ENCODE measurements at places on chromosomes 2 and 18.

DNA sequence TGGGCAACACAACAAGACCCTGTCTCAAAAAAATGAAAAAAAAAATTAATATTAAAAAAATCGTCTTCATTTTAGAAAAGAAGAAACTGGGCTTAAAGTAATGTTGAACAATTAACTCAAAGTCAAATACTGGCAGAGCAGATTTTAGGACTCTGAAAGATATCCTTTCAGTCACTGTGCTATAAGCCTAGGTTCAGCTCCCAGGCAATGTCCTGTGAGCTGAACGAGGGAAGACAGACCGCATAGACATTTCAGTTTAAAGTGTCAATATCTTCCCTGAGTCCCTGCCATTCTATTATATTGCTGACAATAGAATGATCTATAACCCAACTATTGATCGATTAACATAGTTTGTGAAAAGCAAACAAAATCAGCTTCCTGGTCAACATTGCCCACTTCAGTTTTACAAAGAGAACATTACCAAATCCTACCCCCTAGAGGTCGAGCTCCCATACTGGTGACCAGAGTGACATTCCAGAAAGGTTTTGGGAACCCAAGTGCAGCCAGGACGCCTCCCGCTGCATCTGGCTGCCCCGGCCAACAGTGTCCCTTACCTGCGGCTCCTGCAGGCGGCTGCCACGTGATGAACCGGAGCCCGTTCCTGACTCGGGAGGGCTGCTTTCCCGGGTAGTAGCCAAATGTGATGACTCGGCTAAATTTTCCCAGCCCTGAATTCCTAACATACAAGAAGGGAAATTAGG, 639 bp downstream of the MRO start:
- DNase-seq, result no peak

- DNase-seq, result no peak
These were observed 372.2 kb upstream of the SMIM21 start for GRCh38 chr18:75799449-75800330.

DNA sequence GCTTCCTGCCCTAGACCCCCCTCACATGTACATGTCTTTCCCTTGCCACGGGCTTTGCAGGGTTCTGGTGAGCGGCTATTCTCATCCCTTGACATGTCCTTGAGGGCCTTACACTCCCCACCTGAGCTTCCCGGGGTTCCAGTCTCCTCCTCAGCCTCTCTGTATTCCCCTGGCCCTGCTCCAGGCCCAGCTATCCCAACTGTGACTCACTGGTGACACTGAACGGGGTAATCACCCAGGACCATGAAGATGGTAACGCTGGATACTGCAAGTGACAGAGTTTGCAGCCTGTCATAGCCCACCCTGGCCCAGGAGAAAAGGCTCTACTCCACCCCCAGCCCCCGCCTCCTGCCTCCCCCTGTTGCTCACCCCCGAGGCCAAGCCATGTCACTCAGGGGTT, 27.3 kb downstream of the KIF3C start:
- DNase-seq, result no peak

DNA sequence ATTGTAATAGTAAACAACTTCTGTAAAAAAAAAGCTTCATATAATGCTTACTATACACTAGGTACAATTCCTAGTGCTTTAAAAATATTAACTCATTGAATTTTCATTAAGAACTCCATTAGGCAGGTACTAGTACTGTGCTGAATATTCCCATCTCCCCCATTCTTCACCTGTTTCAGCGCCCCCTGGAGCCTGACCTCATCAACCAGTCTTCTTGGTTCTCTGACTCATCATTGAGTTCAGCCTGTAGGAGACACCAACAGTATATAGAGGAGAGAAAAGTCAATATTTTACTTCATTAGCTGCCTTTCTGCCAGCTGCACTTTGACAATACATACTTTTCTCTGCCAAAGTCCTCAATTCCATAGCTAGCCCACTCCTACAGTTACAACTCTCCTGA, 1009.9 kb upstream of the KLHL29 start:
- no peak for DNase-seq

DNA sequence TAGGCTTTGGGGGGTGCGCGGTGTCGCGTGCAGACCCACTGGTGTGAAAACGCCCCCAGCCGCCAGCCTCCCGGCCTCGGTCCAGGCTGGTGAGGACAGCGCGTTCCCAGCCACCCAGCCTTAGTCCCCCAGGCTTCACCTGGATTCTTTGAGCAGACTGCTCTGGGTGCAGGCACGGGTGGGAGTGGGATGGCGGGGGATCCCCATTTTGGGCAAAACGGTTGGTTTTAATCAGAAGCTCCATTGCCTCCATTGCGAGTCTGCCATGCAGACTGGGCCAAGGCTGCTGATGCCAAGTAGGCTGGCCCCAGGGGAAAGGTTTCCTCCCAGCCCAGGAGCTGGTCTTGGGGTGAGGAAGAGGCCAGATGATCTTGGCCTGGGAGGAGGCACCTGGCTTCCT, 445 bp downstream of the MLPH start:
- DNase-seq, result no peak

GRCh38 chr2:208006337-208006736, 19.0 kb downstream of the PLEKHM3 start:
- no peak for DNase-seq

DNA sequence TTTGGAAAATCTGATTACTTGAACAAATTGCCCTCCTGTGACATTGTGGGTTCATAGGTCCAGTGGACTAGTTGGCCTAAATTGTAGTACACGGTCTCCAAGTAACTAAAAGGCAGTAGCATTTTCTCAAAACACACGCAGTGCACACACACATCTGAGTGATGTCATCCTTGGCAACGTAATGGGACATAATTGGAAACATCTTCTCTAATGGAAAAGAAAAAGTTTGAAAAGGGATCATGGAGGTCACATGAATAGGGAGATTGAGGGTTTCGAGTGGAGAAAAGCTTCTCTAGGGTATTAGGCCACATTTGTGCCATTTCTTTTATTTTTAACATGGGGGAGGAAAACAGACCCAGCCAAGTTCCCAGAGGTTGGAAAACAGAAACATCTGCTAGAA, 93.3 kb downstream of the MAP4K4 start:
- no peak for DNase-seq

DNA sequence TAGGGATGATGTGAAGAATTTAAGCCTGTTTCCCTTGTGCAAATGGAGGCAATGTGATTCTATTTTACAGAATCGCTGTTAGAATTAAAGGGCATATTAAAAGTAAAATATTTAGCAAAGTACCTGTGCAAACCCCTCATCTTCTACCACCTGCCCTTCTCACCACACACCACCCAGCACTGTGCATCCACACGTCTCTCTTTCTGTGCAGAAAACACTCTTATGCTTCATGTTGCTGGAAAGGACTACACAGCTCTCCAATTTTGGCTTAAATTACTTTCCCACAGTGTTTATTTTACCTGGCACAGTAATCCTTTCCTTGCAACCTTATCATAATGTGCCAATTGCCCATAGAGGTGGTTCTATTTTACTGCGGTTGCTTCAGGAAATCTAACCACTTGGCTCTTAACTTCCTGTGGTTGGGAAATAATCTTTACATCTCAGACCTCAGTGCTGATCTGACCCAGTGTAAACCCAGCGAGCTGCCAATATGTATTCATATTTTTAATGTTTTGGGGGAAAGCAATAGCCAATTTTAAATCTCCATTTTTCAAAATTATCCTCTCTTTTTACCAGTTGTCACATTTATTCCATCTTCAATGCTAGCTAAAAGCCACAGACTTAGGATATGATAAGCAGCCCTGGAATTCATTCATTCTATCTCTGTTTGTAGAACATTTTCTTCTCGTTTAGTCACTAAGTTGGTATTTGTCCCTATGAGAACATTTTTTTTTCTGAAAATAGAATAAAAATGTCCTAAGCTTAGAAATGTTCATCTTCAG, 250.9 kb downstream of the DSEL start:
- DNase-seq, result no peak

DNA sequence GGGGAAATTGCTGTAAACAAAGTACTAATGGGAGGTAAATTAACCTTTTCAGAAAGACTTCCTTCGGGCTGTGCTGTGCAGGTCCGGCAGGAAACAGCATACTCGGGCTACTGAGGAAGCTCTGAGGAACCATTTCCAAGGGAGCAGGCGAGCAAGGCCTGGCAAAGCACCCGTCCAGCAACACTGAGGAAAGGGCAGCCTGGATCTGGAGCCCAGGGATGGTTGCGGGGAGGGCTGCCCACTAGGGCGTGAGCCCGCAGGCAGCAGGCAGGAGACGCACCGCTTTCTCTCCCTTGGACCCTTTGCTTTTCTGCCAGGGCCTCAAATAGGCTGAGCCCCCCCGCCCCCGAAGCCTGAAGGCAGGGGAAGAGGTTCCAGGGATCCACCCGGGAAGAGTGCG, 89.5 kb downstream of the SOX11 start:
- no peak for DNase-seq

Measured in spinal cord (tissue), 10 donors.